RPMI7951 (cell line): ENCODE measurements at places on chromosomes 5 and 9.
A peak's percentile ranks its signal among the peaks of the same experiment; 100 is the strongest.

DNA sequence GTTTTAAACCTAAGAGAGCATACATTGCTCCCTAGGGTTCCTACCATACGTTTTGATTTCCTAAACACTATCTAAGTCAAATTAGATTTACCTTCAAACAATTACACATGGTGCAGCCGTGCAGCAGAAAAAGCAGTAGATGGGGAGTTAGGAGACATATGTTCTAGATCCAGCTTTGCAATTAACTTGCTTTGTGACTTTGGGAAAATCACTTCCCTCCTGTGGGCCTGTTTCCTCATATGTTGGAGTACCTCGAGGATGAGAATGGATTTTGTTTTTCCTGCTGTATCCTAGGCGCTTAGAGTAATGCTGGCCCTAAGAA is 711 bp downstream of the MRPL50 start:
- no peak for DNase-seq

DNA sequence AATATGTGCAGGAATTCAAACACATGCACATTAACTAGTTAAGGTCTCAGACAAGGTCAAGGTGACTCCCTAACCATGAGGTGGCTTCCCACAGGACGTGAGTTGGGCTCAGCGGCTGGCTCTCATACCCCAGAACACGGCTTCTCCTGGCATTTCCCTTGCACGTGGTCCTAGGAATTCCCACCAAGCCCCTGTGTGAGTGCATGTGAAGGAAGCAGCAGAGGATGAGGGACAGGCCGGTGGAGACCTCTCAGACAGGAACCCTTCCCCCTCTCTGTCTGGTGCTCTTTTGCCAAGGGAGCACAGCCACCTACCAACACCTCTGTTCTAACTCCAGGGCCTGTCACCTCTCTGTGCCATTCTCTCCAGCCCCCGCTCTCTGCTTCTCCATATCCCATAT is 271.0 kb downstream of the FSTL4 start:
- no peak for DNase-seq

DNA sequence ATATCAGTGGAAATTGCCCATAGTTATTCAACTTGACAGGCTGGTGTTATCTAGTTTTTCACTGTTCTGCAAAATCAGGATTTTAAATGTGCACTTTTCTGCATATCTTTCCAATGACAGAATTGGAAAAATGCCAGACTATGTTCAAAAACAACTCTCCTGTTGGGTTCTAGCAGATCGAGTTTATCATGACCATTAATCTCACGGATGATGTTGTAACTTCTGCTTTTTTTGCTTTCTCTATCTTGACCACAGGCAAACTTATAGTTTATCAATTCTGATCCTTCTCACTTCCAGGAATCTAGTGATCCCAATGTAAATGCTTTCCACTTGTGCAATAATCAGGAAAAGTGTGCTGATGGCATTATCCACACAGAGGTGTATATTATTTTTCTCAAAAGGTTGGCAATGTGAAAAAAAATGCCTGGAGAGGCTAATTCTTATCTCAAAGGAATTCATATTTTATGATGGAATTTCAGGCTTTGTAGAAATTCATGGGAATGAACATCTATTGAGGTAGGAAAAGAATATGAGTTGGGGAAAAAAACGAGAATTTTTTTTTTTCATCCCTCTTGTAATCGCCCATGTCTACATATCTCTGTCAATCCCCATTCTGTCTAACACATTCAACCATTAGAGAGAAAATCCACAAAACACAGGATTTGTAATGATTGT is 73.6 kb upstream of the DAB2 start:
- DNase-seq, result peak; percentile 35

DNA sequence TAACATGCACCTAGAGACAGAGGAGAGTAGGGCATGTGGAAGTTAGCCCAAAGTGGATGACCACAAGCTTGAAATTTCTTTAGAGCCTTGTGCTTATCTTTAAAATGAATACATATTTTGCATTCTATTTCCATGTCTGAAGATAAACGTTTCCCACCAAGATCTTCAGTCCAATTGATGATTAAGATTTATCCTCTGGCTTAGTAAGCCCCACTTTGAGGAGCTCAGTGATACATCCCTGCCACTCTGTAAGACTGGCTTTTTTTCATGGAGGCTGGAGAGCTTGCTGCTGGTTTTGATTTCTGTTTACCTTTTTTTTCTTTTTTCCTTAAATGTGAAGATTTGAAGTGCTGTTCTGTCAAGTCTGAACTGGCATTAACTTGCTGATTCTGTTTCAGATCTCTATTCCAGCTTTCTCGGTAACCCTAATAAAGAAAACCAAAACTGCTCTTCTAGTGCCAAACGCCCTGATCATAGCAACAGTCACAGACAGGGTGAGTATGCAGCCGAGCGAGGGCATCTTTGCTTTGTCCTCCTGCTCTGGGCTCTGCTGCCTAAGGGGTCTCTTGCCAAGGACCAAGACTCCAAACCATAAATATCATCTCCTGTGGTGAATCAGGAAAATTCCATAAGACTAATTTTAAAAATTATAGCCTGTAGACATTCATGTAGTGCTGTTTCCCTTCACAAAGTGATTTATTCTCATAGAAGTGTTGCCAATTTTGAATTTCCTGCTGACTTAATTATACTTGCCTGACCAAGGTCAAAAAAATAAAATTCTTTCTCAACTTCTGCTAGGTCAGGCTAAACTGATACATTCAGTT is 54.3 kb downstream of the GRAMD2B start:
- no peak for DNase-seq

DNA sequence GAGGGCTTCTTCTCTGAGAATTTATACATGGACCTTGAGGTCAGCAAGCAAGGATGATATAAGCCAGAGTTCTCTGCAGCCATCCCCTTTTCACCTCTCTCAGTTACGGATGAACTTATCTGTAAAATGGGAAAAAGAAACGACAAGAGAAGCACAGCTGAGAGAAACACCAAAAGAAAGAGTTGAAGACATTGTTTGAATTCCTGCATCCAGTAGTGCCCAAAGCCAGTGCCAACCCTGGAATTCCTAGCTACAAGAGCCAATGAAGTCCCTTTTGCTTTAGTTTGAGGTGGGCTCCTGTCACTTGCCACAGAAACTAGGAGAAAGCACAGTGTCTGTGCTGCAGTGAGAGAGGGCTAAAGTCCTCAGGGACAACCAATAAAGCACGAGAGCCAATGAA is 6.6 kb upstream of the MOB3B start:
- DNase-seq, result no peak
